ENCODE measurements at places on chromosomes 7 and 10.

- no peak for DNase-seq
Measured at GRCh38 chr7:86863452-86863851, 196.0 kb downstream of the ELAPOR2 start.

DNA sequence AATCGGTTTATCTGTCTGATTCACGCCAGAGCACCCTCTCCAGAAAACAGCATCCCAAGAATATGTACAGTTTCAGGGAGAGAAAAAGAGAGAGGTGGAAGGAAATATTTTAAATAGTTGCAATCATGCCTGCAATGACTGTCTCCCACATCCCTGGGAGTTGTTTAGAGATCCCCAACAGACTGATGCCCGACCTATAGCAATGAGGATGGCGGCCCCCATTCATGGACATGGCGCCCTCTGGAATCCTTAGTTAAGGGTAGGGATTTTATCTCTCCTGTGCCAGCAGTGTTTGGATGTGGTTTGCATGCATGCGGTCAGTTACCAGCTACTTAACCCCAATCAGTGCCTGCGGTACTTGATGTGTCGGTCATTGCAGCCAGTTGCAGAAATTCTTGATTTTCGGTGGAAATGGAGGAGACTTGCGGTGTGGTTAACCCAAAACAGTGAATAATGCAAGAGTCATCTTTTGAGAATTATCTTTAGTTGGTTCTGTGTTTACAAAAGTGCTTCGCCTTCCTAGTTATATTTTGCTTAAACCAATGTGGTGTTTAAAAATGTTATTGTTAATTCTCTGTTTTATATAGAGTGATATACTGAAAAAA, 186.0 kb upstream of the TCF7L2 start:
- DNase-seq = no peak

DNA sequence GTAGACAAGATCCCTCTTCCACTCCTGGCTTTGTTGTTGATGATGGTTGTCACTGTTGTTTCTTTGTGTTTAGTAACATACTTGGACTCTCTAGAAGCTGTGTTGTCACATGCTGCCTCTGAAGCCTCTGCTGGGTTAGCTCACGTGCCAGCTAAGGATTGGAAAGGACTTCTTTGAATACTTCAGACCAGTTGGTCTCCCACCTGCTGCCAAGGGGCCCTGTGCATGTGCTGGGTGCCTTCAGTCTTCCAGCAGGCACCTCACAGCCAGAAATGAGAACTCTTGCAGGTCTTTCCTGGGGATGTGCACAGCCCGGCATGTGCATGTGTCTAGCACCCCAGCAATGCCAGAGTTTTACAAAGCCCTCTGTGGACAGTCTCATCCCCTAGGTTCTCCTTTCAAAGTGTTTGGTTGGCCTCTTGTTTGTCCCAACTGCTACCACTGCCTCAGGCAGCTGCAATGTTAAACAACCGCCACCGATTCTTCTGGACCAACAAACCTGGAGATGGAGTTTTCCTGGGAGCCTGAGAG, 21.7 kb upstream of the NCAPG2 start:
- DNase-seq = no peak

GRCh38 chr7:12949060-12949931, 261.9 kb downstream of the ARL4A start:
- no peak for DNase-seq

All from activated CD4-positive, alpha-beta T cell treated with anti-CD3 and anti-CD28 coated beads, Interleukin-2, amount 50 U/mL, for 48 hours (primary cell).